Stimulated activated CD8-positive, alpha-beta memory T cell treated with anti-CD3 and anti-CD28 coated beads, Interleukin-2, amount 100 ng/mL, for 48 hours (primary cell): ENCODE measurements at places on chromosomes 3 and 15.

GRCh38 chr3:33716227-33716626 is 1.8 kb downstream of the CLASP2 start:
- no peak for DNase-seq

GRCh38 chr3:179964890-179965289 is 71.8 kb downstream of the PEX5L start:
- DNase-seq: no peak

DNA sequence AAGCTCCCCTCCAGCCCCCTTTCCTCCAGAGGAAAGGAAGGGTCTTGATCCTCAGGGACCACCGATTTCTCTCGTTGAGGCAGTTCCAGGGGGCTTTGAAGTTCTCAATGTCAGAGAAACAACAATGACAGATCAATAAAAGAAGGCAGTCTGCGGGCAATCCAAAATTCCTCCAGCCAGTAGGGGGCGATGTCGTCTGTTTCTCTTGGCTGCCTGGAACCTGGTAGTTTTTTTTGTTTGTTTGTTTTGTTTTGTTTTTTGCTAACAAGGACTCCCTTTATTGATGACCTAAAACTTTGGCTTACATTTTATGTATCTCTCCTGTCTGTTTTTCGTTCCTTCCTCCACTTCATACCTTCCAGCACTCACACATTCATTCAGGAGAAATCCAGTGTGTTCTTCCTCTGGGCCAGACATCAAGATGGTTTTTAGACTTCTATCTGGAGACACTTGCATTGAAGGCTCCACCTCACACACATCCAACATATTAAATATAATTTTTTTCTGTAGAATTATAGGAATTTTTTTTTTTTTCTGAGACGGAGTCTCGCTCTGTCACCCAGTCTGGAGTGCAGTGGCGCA is 276.6 kb downstream of the RPLP1 start:
- DNase-seq: peak; percentile 64

GRCh38 chr3:63968612-63969350 is 54.5 kb downstream of the PSMD6 start:
- DNase-seq: no peak

DNA sequence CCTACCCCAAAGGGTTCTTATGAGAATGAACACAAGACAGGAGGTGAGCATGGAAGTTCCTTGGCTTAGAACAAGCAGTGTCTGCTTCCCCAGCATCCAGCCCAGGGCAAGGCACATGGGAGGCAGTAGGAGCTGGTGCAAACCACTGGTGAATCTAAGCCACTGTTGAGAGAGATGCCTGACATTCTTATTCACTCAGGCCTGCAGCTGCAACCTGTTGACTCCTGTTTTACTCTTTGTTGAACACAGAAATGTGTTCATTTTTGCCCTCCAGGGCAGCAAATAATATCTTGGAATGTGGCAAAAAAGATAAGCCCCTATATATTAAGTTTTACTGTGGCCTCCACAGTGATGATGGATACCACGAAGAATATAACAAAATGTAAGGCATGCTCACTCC is 8.9 kb upstream of the PAK6 start:
- no peak for DNase-seq

- no peak for DNase-seq
Observed at GRCh38 chr3:27252646-27253045, 116.5 kb downstream of the NEK10 start.

- no peak for DNase-seq
Observed at GRCh38 chr3:136632625-136633081, 119.5 kb downstream of the STAG1 start.

DNA sequence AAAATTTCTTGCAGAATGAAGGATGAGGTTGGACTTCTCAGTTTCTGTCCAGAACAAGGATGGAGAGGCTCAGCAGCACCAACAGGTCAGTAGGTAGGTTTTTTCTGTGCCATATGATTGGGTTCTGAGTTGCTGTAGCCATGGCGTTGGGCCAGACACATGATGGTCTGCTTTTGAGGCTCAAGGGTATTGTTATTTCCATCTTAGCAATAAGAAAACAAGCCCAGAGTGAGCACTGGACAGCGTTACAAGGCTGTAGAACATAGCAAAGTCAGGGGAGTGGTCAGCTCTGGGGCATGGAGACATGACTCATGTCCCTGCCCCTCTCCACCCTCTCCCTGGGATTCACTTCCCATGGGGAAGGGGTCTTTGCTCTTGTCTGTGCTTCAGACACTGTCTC is 137.6 kb upstream of the TOPAZ1 start:
- DNase-seq: no peak

GRCh38 chr3:160950542-160950941 is 154.6 kb downstream of the B3GALNT1 start:
- no peak for DNase-seq

- no peak for DNase-seq
Observed at GRCh38 chr3:94617312-94617711, 554.5 kb downstream of the NSUN3 start.
